ENCODE measurements at places on chromosomes 1 and 21. TPM values are rescaled to one million over a fixed set of nuclear protein-coding genes. Genes with fewer than 3 reads are reported as not detected.

The ETV3L gene
- not detected for total RNA-seq

The CFAP107 gene
- total RNA-seq: not detected

The GCSAML gene
- total RNA-seq: not detected

The CLCNKB gene
- not detected for total RNA-seq

The RGS1 gene
- not detected for total RNA-seq

The COL9A2 gene
- 0.20 TPM for total RNA-seq

The MFSD2A gene
- total RNA-seq: 7.0 TPM

The MACO1 gene
- 9.3 TPM for total RNA-seq

The MYCBP gene
- total RNA-seq: 18.6 TPM

The OXCT2 gene
- 0.55 TPM for total RNA-seq

The TNFRSF14 gene
- total RNA-seq: 0.55 TPM

The TMCO1 gene
- 178 TPM for total RNA-seq

The GSTM5 gene
- not detected for total RNA-seq

The NBPF10 gene
- total RNA-seq: 1.1 TPM
